ENCODE measurements at places on chromosomes 12 and 14. TPM values are rescaled to one million over a fixed set of nuclear protein-coding genes. Genes with fewer than 3 reads are reported as not detected.
A peak's percentile ranks its signal among the peaks of the same experiment; 100 is the strongest.

The SLC17A8 gene
- total RNA-seq: 2.6 TPM

The CD4 gene
- total RNA-seq: 0.64 TPM

The FOXA1 gene
- 51.0 TPM for total RNA-seq

The MRPL52 gene
- total RNA-seq: 88.5 TPM

The CBX5 gene
- total RNA-seq: 227 TPM

The GYS2 gene
- total RNA-seq: not detected

The ABCC9 gene
- 7.8 TPM for total RNA-seq

DNA sequence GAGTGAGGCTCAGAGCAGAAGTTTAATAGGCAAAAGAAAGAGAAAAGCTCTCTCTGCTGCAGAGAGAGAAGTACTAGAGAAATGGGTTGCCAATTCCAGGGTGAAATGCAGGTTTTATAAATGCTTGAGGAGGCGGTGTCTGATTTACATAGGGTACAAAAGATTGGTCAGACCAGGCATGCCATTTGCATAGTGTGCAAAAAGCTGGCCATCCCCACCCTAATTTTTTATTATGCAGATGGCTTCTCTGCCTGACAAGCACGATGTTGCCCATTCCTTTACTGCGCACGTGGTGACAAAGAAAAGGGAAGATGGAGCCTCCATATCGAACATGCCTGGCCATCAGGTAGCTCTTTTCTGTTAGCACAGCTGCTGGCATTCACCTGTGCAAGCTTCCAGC is 209.3 kb upstream of the PPFIA2 start:
- no peak for DNase-seq

GRCh38 chr14:83467811-83468210 is 1934.2 kb upstream of the SEL1L start:
- DNase-seq: no peak

DNA sequence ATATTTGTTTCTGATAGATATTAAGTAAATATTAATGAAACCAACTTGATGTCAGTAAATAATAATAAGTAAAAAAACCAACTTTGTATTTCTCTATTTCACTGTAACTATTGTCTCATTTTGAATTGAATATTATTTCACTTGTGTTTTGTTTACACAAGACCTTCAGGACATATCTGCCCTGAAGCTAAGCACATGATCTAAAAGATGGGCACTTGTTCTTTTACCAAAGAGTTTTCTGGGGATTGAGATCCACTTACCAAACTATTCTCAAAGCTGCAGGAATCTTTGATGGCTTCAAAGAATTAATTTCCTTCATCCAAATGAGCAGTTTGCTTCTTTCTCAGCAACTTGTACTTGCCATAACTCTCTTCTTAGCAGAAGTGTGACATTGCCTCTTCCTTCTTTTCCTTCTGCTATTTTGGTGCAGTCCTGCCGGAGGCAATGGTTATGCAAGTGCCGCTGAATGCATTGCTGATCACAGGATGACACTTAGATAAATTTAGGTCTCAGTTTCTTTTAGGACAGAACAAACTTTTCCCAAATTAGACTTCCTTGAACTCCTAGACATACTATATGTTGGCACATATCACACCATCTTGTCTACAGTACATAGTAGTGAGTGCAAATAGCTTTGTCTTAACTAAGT is 9.2 kb downstream of the FAR2 start:
- DNase-seq: no peak

- DNase-seq: no peak
These were observed 133.8 kb downstream of the ATXN7L3B start for GRCh38 chr12:74671421-74671820.

DNA sequence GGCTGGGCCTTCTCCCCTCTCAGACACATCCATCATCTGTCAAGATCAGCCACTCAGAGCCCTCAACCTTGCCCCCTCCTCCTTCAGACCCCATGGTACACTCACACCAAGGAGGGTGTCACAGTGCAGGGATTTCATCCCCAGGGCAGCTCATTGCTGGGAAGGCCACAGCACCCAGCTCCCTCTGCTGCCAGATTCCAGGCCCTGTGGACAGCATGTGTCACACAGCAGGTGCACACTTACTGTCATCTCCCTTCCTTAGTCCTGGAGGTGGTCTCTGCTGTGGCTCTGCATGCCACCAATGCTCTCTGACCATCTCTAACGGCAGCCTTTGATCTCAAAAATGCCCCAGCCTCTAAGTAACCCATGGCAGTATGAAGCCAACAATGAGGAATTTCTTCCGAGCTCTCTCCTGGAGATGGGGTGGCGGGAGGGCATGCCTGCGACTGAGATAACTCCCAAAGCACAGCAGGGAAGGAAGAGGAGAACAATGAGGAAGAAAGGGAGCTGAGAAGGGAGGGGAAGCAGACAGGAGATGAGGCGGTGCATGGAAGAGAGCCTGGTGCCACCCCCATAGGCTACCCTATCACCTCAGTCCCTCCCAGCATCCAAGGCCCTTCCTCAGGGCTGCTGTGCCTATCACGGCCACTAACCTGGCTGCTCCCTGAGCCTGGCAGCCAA is 101.0 kb downstream of the SINHCAF start:
- DNase-seq: no peak

DNA sequence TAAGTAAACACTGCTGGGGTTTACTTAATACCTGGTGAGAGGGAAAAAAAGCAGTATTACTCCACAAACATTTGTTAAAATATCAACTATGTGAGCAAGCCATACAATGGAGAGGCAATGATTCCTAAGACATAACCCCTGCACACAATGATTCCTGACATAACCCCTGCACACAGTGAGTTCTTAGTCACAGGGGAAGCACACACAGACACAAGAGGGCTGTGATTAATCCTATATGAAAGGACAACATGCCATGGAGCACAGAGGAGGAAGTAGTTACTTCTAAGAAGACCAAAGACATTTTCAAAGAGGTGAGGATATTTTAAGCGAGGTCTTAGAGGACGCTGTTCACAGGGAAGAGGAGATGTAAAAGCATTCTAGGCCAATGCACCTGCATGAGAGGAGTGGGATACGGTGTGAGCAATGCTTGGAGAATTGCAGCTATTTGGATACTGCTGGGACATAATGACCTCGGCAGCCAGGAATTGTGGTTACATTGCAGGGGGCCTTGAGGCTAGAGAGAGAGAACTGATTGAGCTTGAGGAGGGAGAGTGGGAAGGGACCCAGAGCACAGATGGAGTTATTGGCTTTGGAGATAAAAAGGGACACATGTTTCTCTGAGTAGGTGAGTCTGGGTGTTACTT is 211.9 kb downstream of the APAF1 start:
- DNase-seq: no peak

- DNase-seq: no peak
These were observed 260.5 kb downstream of the ADAMTS20 start for GRCh38 chr12:43291516-43291915.

DNA sequence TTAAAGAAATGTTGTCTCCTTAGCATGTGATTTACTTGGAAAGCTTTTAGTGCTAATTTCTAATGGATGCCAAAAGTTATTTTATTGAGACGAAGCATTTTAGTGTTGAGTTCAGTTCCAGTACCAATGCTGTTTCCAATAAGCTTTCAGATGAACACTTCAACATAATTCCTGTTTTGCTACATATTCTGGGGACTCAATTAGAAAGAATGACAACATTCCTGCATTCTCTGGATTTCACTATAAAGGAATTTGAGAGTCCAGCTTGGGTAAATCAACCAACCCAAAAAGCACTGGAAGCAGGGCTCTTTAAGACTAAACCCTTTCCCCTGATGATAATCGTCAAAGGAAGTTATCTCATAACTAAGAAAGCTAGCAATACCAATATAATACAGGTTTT is 353.0 kb upstream of the TMTC1 start:
- no peak for DNase-seq

GRCh38 chr14:49892636-49893308 is at the start of gene ARF6:
TSS of gene ARF6 (plus strand) at chr14:49893082. CDS start at chr14:49893737, 655 bp downstream.
- peak; percentile 98 for DNase-seq

DNA sequence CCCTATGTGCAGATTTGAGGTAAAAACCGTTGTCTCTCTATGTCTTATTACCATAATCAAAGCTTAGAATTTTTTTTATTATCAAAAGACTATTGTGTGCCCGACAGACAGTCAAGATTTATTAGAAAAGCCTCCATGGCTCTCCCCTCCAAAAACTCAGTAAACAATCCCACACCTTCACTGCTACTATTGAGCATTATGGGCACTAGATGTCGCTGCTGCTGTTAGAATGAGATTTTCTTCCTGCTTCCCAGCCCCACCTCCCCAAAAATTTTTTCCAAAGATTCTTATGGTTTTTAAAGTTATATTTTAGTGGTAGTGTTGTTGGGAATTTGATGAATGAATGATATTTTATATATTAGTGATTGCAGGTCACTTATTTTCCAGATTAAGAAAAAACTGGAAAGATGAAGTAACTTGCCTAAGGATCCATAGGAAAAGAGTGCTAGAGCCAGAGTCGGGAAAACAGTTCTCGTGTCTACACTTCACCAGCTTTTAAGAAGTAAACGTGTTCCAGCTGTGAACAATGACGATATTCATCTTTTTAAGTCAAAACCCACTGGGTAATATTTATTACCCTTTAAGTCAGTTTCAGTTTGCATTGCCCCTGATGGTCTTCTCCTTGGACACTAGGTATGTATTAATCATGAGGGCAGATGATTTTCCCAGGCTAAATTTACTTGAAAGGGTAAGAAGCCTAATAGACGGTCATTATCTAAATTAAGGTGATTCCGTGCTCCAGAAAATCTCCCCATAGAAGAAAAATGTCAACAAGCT is 12.2 kb upstream of the FOXG1 start:
- no peak for DNase-seq

DNA sequence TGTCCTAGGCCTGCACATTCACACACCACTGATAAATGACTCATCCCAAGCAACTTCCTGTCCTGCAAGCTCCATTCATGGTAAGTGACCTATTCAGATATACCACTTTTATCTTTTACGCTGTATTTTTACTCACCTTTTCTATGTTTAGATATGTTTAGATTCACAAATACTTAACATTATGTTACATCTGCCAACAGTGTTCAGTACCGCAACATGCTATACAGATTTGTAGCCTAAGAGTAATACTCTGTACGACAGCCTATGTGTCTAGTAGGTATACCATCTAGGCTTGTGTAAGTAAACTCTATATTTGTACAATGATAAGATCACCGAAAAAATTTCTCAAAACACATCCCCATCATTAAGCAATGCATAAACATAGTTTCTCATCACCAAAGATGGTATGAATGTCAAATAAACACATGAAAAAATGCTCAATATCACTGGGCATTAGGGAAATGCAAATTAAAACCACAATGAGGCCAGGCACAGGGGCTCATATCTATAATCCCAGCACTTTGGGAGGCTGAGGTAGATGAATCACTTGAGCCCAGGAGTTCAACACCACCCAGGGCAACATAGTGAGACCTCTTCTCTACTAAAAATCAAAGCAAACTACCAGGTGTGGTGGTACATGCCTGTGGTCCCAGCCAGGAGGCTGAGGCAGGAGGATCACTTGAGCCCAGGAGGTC is 20.7 kb downstream of the ATXN2 start:
- no peak for DNase-seq

GRCh38 chr12:22574921-22575320 is 30.6 kb upstream of the C2CD5 start:
- no peak for DNase-seq

DNA sequence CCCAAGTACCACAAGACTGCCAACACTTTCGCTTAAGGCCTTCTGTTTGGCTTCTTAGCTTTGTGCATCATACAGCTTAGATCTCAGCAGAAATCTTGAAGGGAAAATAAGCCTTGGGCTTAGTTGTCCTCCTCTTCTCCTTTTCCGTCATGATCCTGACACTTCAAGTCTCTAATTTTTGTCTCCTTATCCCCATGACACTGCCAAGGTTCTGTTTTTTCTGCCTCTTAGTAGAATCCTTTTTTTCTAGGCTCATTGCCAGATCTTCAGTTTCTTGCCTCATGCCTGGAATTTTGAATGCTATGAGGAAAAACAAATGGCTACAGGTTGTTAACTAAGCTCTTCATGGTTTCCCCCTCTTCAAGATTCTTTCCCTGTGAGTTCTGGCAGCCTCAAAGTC is 450.4 kb downstream of the LRFN5 start:
- no peak for DNase-seq

- DNase-seq: no peak
These were observed 125.7 kb upstream of the DDHD1 start for GRCh38 chr14:53278602-53279506.

DNA sequence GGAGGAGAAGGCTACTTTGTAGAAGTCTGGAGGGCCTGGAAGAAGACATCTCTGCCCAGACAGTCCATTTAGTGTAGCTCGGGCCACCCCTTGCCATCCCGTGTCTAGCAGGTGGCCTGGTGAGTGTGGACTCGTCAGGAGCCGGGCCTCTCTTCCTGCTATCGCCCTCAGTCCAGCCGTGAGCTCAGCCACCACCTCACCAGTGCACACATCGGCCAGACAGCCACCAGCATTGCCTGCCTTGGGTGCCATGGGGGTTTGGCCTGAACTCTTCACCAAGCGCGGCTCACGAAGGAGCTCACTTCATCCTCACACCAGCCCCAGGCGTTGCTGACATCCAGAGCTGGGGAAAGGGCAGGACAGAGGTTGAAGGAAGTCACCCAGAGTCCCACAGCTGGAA is 19.6 kb upstream of the TRAF3 start:
- DNase-seq: no peak

- no peak for DNase-seq
These were observed 217.0 kb downstream of the SLC41A2 start for GRCh38 chr12:104741077-104741476.

DNA sequence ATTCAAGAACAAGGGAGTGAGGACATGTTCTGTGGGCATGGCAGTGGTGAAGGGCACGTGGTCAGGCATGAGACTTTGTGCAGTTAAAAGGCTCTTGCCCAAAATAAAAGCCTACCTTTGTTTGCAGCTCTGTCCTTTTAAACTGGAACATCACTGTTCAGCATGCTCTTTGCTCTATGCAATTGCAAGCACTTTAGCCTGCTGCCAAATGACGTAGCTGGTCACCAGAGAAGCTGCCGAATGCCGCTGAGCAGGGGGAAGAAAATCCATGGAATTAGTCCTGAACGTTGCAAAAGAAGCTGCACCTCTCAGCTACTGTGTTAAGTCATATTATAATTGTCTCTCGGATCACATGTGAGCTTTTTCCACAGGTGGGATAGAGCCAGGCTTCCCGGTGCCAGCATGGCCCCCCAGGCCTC is 176.3 kb upstream of the DIO2 start:
- DNase-seq: no peak

GRCh38 chr12:112375105-112375504 is 7.1 kb downstream of the HECTD4 start:
- DNase-seq: no peak

- DNase-seq: no peak
These were observed 193.0 kb downstream of the MON2 start for GRCh38 chr12:62659453-62660295.

DNA sequence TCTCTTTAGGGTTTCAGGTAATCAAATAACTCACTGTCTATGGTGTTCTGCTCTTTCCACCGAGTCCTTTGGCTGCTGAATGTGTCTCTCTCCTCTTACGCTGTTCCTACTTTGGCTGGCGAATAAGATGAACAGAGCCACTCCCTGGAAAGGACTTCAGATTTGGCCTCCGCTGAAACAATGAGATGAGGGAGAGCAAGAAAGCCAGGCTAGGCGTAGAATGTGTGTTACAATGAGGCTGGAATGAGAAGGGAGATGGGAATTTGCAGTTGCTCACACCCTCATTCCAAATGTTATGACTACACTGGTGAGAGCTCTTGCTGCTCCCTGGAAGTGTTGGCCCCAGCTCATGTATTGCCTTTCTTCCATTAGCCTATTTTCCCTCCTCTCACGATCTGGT is at the start of gene MFAP5:
Gene MFAP5, minus strand, starts transcription at position 234 of the 400 bp plus-strand sequence. CDS start 722 bp downstream, outside the sequence.
- DNase-seq: no peak

GRCh38 chr12:105698075-105698474 is 367.6 kb downstream of the C12orf75 start:
- no peak for DNase-seq

- DNase-seq: no peak
These were observed 603 bp upstream of the ENDOU start for GRCh38 chr12:47725893-47726292.

GRCh38 chr14:74771399-74771798 is 8.3 kb downstream of the YLPM1 start:
- no peak for DNase-seq

All from type B pancreatic cell (in vitro differentiated cells).